ENCODE measurements at places on chromosomes 1 and 21.

DNA sequence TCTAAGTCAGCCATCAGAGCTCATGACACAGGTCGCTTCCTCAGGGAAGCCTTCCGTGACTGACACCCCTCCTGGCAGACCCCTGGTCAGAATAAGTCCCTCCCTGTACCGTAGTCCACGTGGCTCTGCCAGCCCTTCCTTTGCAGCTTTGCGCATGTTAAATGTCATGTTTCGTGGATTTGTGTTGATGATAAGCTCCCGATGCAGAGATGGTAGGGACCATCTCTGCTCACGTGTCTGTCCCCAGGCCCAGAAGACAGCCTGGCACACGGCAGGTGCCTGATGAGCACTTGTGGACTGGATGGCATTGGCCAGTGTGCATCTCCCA, 75.9 kb downstream of the DHRS3 start:
- DNase-seq = no peak

GRCh38 chr1:53736290-53736689, 2.7 kb downstream of the GLIS1 start:
- DNase-seq = no peak

- no peak for DNase-seq
Observed at GRCh38 chr1:191256917-191257316, 779.3 kb upstream of the BRINP3 start.

GRCh38 chr21:45020629-45021427, 53.6 kb upstream of the ADARB1 start:
- DNase-seq = no peak

- DNase-seq = no peak
Observed at GRCh38 chr21:45071078-45071873, 3.1 kb upstream of the ADARB1 start.

DNA sequence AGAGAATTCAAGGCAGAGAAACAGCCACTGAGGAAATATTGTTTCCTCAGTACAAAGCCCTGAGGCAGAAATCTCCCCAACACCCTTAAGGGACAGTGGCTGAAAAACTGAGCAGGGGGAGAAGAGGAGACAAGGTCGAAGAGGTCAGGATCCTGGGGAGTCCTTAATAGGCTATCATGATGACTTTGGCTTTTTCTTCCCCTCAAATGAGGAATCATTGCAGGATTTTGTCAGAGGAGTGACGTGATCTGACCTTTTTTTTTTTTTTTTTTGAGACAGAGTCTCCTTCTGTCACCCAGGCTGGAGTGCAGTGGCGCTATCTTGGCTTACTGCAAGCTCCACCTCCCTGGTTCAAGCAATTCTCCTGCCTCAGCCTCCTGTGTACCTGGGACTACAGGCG, 10.2 kb downstream of the MAP7D1 start:
- no peak for DNase-seq

GRCh38 chr21:45511007-45511406, 31.2 kb downstream of the SLC19A1 start:
- no peak for DNase-seq

DNA sequence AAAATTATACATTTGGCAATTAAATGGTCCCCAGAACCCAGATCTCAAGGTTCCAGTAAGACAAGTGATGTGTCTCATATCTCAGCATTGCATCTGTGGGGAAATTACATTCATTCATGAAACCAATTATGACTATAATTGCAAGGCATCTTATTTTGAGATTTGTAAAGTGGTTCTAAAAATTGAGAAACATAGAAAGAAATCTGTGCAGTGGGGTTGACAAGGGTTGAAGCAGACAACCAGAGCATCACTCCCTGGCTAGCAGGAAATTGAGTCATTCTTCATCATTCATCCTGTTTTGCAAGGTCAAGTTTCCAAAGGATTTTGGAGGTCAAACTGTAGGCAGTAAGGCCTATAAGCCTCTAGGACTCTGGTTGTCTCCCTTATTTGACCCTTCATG, 25.1 kb upstream of the MROH9 start:
- DNase-seq = no peak

GRCh38 chr21:15908187-15908586, 178.4 kb downstream of the USP25 start:
- no peak for DNase-seq

DNA sequence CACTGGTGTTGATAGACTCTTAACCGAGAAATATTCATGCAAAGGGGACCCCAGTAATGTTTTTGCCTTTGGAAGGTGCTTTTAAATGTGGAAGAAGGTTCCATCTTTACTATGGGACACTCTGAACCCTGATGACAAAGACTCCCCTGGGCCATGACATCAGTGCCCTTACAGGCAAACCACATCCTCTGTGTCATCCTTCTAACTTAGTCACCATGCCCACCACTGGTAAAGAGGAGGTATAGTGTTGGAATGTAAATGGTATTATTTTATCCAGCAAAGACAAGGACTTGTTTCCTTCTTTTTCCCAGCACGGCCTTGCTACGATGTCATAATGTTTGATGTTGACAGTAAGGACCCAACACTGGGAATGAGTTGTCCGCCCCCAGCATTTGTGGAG, 12.6 kb downstream of the METTL13 start:
- DNase-seq = no peak

DNA sequence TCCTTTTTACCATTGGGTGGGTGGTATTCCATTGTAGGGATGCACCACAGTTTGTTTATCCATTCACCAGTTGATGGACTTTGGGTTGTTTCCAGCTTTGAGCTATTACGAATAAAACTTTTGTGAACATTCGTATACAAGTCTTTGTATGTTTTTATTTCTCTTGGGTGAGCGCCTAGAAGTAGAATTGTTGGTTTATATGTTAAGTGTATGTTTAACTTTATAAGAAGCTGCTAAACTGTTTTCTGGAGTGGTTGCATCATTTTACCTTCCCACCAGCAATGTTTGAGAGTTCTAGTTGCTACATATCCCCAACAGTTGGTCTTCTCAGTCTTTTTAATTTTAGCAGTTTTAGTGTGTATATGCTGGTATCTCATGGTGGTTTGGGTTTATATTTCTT, 132.5 kb downstream of the PEX14 start:
- no peak for DNase-seq

DNA sequence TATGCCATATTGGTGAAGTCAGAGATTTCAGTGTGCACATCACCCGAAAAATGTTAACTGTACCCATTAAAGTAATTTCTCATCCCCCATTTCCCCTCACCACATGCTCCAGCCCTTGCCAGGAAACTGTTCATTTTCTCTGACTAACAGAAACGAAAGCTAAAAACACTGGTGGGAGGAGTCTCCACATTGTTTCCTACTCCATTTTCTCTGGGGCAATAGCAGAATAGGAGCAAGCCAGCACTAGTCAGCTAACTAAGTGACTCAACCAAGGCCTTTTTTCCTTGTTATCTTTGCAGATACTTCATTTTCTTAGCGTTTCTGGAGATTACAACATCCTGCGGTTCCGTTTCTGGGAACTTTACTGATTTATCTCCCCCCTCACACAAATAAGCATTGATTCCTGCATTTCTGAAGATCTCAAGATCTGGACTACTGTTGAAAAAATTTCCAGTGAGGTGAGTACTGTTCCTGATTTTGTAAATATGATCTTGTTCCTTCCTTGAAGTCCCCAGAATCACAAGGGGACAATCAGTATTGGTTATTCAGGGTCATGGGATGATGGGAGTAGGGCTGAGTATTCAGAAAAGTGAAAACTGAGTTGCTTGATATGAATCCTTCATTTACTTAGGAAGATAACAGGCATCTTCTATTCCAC, at the start of gene IFI16:
TSS of gene IFI16 (plus strand) at position 204 of the 658 bp plus-strand sequence. CDS start 4,774 bp downstream, outside the sequence.
- DNase-seq = no peak

DNA sequence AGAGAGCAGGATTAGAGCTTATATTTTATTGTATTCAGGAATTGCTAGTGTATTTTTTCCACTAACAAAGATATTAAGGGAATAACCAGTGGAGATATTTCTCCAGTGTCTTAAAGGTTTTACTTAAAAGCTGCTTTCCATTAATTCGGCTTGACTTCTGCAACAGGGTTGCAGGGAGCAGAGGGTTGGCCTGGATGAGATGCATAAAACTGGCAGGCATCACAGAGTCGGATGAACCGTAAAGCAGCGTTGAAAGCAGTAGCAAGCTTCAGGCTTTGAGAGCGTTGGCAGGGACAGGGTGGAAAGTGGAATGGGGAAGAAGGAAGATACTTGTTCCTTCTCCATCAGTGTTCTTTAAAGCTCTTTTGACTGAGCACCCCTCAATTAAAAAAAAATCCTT, 237.2 kb downstream of the LMO4 start:
- DNase-seq = no peak

DNA sequence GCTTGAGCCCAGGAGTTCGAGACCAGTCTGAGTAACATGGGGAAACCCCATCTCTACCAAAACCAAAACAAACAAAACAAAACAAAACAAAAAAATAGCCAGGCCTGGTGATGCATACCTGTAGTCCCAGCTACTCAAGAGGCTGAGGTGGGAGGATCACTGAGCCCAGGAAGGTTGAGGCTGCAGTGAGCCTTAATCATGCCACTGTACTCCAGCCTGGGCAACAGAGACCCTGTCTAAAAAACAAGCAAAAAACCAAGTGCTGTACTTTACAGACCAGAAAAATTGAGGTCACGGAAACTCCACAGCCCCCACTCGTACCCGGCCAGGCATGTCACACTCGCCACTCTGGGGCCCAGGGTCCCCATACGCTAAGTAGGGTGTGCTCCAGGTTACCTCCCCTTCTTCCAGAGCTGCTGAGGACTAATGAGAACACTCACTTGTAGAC, 22.9 kb downstream of the ATP2B4 start:
- DNase-seq = no peak

DNA sequence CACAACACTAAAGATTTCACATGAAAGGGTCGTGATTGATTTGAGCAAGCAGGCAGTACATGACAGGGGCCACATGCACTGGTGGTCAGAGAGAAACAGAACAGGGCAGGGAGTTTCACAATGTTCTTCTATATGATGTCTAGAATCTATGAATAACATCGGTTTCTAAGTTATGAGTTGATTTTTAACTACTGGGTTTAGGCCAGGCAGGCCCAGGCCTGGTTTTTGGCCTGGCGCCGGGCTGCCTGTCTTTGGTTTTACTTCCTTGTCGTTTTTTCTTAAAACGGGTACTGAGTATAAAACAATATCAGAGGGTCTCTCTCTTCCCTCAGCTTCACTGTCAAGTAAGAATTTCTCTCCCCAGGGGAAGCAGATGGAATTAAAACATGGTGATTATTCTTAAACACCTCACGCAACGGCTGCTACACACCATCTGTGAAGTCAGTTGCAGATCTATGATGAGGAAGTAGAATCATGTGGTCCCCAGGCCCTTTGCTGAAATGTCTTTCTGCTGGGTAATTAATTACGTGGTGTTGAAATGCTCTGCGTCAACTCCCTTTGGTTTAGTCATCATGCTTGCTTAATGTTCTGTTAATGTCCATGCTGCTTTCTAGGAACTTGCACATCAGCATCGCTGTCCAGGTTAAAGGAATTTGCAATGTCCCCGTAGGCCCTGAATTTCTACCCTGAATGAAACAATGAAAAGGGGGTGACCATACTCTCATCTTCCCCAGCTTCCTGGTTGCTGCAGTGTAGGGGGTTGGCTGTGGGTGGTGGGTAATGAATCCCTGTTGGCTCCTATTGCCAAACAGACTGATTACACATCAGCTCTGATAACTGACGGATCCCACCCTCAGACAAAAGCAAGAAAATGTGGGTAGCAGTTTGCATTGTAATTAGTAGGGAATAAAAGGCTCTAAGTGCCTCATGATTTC, 70.3 kb downstream of the SERINC2 start:
- peak; percentile 89 for DNase-seq

DNA sequence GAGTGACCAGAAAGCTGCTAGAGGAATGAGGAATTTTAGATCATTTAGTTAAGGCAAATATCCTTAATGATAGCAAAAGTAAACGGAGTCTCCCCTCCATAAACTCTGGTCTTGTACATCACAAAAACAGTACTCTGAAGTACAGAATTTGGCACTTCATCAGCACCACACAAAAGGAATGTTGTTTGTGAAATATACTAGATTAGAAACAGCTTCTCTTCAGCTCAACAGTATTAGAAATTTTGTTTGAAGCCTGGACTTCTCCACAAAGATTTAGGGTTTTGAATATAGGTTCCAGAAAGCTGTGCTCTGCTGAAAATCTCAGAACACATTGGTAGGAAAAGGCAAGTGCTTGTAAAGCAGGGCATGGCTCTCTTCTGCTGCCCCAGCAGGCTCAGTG, 135.1 kb upstream of the PTGFR start:
- no peak for DNase-seq

GRCh38 chr1:23701996-23702395, 10.4 kb downstream of the RPL11 start:
- DNase-seq = no peak

GRCh38 chr21:39503123-39503762, 51.5 kb downstream of the SH3BGR start:
- DNase-seq = no peak

GRCh38 chr1:218995091-218995665, 178.5 kb upstream of the LYPLAL1 start:
- DNase-seq = no peak

GRCh38 chr1:44275991-44276405, 62.7 kb downstream of the DMAP1 start:
- no peak for DNase-seq

DNA sequence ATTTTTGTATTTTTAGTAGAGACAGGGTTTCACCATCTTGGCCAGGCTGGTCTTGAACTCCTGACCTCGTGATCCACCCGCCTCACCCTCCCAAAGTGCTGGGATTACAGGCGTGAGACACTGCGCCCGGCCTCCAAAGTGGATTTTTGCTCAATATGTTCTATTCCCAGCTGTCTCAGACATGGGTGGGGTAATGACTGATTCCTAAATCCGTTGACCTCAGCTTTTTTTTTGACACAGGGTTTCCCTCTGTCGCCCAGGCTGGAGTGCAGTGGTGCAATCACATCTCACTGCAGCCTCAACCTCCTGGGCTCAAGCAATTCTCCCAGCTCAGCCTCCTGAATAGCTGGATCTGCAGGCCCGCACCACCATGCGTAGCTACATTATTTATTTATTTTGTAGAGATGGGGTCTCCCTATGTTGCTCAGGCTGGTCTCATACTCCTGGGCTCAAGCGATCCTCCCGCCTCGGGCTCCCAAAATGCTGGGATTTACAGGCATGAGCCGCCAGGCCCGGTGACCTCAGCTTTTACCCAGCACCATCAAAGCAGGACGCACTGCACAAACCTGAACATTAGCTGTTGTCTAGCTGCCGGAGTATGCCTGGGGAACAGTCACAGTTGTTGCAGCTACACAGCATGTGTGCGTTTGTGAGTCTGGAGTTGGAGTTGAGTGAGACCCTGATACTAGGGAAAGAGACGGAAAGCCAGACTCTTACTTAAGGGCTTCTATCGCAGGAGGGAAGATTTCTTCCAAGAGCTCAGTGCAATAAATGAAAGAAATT, 43.7 kb upstream of the PSEN2 start:
- DNase-seq = no peak

GRCh38 chr1:200873116-200873670, 412 bp downstream of the GPR25 start:
- DNase-seq = no peak

Measured in SHP77 treated with DMSO at 0.1 percent for 48 hours (cell line).